Left lung (tissue), 14 donors: ENCODE measurements at places on chromosomes 4 and X.

DNA sequence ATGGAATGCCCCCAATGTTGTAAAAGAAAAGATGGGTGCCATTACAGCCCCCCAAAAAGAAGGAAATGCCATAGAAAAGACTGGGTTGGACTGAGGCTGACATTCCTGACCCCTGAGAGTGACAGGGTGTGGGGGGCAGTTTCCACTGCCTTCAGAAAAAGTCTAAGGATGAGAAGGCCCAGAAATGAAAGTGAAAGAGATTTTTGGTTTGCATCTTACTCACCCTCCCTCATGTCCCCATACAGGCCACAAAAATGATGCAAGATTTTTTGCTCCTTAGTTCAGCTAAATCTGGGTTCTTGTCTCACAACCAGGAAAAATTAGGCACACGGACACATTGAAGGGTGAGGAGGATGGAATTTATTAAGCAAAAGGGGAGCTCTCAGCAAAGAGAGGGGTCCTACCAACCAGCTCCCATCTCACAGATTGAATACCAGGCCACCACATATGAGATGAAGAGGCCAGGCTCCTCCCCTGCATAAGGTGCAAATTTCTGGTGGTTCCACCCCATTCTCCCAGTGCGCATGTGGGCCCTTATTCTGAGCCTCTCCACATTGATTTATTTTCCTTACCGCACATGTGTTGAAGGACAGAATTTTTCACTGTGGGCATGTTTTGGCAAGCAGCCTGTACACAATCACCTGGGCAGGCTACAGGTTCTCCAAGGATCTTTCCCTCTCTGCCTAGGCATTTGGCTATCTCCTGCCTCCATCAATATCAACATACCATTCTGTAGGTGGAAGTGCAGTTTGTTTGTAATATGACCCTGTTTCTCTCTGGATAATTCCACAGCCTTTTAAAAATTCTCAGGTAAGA, 18.8 kb downstream of the PPP4R3C start:
- DNase-seq = no peak

DNA sequence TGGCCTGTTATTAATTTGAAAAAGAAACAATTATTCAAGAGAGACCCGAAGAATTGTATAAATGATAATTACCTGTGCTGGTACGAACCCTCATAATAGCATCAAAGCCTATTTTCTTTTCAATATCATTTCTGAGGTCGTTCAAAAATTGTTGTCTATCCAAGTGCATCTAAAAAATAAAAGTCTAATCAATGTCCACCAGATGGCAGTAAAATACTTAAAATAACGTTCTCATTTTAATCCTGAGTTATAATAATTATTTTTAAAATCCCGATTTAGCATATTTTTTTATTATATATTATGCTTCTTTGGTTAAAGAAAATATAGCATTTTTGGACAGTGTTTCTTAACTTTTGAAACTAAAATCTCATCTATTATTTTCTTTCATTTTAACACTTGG, 55.7 kb downstream of the METTL14 start:
- DNase-seq = no peak

- DNase-seq = no peak
Measured at GRCh38 chrX:16671005-16671404, 21.0 kb downstream of the S100G start.

DNA sequence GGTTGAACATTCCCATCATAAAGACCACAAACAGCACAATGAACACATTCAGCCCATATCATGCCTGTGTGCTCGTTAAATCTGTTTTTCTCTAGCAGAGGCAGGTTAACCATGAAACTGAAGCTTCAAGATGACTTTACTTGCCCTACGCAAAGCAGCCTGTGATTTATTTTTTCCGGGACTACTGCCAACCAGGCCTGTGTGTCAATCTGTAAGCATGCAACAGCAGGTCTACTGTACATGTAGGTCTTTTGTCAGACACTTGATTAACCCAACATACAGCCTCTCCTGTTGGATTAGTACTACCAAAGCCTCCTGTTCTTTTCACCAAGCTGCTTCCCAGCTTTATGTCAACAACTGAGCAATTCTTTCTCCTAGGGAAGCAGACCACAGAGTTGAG, 85.5 kb upstream of the ACSL1 start:
- DNase-seq = no peak

GRCh38 chr4:111046811-111047210, 423.9 kb upstream of the PITX2 start:
- DNase-seq = no peak

GRCh38 chrX:130136496-130136895, 26.2 kb upstream of the ELF4 start:
- DNase-seq = no peak

GRCh38 chrX:39974270-39974669, 123.5 kb downstream of the BCOR start:
- DNase-seq = no peak

- no peak for DNase-seq
Measured at GRCh38 chr4:179465131-179465797, 2023.0 kb upstream of the AGA start.

- no peak for DNase-seq
Measured at GRCh38 chr4:81634165-81634564, 162.5 kb upstream of the RASGEF1B start.
